ENCODE measurements at places on chromosomes 6 and 20.

DNA sequence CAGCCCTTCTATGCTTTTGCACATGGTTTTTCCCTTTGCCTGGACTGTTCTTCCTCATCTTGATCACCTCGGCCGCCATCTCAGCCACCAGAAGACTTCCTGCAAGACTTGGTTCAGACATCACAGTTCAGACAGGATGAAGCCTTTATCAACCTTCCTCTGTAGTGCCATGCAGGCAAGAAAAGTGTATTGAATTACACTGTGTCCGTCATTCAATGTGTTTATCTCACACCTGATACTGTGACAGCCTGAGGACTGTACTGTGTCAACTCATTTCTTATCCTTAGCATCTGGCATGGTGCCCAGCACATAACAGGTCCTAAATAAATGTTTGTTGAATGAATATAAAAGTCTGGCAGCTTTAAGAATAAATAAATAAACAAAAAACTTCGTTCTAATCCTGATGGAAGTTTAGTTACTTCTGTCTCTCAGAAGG lies 133.3 kb upstream of the MAN1A1 start:
- DNase-seq: no peak

GRCh38 chr6:135012349-135012748 lies 42.3 kb downstream of the HBS1L start:
- DNase-seq: no peak

GRCh38 chr6:168057836-168058235 lies 21.2 kb downstream of the FRMD1 start:
- DNase-seq: no peak

DNA sequence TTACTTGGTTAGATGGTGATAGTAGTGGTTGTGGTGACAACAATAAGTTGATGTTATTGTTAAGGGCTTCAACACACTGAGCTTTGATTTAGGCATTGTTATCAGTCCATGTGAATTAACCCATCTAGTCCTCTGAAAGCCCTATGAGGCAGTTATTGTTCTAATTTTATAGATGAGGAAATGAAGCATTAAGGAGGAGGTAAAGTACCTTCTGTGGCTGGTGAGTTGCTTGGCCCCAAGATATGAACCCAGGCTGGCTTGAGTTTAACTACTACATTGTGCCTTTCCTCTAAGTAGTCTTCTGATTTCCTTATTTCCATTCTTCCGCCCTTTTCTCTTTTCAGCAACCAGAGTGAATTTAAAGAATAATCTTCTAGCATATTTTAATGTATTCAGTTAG lies 81.7 kb downstream of the QKI start:
- no peak for DNase-seq

DNA sequence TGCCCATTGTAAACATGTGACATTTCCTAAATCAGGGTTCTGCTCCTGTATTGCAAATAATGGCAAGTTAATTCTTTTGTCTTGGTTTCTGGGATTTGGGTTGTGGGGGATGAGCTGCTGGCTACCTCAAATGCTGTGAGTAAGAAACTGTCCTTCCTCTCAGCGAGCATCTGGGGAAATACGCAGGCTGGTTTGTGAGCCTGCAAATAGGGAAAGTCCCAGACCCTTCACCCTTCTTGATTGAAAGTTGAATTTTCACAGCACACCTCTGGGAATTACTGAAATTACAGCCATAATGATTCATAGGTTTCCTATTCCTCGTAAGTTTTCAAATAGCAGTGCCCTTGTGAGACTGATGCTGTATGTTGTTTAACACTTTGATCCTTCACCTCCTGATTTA lies 138.1 kb downstream of the TBXT start:
- DNase-seq: no peak

- no peak for DNase-seq
Observed at GRCh38 chr6:142485256-142485655, 183.4 kb downstream of the ADGRG6 start.

DNA sequence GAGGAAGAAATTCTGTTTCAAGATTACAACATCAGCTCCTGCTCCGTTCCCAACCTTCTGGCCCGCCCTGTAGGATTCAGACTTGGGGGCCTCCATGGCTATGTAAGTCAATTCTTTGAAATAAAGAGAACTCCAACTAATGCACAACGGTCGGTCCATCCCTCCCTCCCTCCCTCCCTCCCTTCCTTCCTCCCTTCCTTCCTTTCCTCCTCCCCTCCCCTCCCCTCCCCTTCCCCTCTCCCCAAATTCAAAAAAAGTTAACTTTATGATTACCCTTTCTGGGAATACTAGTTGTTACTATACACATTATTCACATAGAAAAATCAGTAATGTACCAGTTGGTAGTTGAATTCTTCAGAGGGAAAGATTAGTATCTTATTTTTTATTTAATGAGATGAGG lies 179.7 kb upstream of the AGPAT4 start:
- no peak for DNase-seq

DNA sequence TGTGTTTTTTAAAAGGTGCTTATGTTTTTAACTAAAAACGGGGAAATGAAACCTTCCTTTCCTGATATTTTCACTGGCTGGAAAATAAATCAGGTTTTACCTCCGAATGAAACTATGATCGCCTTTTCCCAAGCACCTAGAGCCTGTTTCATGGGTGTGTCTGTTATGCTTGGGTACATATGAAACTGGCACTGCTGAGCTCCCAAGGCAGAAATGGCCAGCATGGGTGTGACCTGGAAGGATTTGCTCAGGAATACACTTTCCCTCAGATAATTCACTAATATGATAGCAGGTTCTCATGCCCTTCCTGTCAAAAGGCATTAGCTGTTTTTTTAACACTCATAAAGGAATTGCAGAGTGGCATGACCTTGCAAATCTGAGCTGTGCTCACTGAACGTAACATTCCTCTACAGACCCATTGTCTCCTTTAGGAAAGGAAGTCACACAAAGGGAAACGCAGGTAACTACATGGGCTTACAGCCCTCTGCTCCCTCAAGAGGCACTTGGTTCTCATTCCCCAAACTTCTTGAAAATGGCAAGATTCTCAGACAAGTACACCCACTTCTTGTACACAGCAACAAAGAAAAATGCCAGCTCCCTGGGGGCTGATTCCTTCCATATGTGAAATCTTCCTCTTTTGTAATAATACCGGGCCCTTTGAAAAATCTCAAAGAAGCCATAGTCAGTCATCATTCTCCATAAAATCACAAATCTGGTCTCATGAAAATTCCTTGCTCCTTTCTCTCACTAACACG lies 72.7 kb downstream of the METTL24 start:
- no peak for DNase-seq

- no peak for DNase-seq
Observed at GRCh38 chr20:10286356-10286755, 67.7 kb downstream of the SNAP25 start.

GRCh38 chr6:46255528-46255927 lies 84.7 kb upstream of the ENPP5 start:
- DNase-seq: no peak

GRCh38 chr6:105952772-105953690 lies 133.1 kb upstream of the PRDM1 start:
- no peak for DNase-seq

DNA sequence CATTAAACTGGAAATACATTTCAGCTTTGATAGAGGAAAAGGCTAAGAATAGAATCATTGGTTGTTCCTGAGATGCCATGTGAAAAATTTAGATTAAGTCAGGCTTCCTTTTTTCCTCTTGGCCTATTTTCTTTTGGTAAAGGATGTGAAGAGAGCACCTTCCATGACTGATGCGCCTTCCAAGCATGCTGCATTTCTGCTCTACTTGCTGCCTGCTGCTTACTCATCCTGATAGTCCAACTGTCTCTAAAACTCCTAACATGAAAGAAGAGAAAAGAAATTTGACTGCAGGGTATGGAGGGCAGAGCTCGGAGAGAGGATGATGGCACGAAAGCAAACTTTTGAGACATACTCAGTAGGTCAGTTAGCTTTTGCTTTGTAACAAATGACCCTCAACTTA lies 28.8 kb downstream of the SNAP25 start:
- DNase-seq: no peak

DNA sequence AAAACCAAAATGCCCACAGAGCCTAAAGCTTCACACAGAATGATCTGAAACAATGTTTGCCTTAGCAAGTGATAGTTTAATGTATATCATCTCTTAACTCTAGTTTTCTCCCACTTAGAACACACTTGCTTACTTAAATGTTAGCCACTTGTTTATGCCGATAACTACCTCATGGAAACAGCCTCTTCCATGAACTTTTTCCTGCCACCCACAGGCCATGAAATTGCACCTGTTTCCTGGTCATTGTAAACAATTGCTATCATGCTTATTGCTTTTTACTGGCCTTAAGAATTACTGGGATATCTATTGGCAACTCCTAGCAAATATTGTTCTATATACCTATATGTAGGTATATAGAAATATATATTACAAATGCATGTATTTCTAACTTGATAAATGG lies 231.1 kb downstream of the HDGFL1 start:
- DNase-seq: no peak

DNA sequence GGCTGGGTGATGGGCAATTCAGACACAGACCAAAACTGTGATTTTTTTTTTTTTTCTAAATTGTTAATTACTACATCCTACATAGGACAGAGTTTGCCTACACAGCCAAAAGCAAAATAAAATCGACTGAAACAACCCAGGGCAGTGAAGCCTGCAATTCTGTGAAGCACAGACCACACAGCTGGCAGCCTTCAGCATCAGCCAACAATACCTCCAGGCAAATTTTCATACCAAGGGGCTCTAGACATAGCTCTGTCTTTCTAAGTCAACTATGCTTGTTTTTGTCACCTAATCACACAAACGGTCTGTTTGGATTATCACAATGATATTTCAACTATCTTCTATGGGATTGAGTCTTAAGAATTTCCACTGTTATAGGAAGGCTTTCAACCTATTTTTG lies 17.6 kb downstream of the RMND1 start:
- DNase-seq: no peak

DNA sequence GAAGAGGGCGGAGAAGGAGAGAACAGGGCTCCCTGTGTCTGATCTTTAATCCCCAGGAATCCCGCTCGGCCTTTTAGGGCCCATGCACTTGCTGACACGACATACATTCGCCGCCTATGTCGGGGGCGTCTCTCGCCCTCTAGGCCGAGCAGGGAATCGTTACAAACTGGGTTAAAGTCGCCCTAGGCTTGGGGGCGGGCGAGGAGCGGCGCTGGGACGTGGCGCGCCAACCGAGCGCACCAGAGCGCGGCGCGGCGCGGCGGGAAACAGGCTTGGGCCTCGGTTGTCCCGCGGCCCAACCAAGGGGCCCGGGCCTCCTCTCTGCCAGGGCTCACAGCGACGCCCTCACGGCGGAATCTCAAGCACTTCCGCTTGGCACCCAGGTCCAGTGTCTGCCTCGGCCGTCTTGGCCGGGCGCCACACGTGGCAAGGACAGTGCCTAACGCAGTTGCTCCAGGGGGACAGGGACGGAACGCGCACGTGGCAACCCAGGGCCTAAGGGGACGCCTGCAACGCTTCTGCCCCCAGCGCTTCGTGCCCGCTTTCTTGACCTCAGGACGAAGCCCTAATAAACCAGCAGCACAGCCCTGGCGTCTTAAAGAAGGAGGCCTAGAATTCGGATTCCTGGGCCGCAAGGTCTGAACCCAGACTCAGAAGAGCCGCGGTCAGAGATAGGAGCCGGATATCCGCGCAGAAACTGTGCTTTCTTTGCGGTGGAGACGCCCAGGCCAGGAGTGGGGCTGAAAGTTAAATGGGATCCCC lies 71.5 kb downstream of the NCR2 start:
- DNase-seq: no peak

DNA sequence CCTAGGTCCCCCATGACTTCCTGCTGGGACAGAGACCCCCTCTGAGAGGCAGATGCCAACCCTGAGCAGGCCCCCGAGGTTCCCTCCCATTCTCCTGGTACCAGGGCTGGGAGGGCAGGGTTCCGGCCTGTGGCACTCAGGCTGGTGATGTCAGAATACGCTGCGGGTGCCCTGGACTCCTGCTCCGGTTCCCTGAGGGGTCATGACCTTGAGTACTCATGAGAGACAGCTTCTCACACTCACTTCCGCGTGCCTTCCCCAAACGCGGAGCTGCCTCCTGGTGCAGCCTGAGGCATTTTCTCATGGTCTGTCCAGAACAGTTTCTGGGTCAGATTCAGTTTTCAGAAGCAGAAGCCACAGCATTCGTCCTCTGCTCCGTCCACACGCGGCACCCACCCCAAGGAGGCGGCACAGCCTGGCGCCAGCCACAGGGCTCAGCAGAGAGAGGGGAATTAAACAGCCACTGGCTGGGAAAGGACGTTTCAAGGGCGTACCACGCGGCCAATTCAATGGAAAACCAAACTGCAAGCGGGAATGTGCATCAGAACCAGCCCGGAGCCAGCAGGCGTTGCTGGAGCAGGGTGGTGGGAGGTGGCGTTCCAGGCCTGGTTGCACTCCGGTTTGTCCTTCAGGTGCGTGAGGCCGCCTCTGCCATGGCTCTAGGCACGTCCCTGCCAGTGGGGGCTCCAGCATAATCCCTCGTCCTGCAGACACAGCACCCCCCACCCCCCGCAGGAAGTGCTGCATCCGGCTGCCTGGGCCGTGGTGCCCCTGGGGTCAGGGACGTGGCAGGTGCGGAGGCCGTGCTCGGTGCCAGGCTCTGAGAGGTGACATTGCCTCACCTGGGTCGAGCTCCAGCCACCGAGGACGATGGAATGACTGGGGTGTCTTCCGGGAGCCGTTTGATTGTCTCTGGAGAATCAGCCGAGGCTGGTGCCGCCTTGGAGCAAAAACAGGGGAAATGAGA lies 58.3 kb upstream of the BHLHE23 start:
- DNase-seq: peak; percentile 46

DNA sequence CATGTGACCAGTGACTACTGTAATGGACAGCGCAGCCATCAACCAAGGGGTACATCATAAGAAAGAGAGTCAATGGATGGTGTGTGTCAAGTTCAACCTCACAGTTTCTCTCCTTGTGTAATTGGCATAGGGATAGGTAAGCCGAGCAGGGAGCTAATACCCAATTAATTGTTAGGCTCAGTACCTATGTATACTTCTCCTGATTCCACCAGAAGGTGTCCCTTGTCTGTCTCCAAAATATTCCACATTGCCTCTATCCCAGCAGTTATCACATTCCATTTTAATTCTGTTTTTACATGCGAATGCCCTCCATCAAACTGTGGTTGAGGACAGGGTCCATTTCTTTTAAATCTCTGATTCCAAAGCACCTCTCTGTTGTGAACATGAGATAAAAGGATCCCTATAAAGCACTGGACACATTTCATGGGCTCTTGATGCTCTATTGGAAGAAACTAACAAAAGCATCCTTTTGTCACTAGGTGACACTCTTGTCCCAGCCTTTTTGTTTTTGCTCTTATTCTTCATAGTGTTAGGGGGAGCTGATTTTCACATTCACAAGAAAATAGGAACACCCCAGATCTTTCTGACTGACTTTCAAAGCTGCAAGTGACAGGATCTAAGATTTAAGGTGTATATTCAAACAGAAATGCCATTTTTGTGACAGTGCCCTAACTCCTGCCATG lies 38.9 kb downstream of the FBXO9 start:
- DNase-seq: no peak

DNA sequence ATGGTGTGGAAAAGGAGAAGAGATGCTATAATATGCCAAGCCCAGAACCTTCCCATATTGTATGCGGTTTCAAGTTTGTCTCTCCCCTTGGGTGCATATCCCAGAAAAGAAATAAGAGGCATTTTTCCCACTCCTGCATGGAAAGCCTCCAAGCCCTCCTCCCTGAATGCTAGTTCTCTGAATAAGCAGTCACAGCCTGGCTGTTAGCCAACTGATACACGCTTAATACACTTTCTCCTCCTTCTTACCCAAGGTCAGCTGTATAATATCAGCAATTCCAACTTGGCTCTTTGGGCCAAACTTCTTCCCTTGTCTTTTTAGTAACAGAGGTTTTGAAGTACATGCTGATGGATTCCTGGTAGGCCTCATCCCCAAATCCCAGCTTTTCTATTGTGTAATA lies 440.1 kb downstream of the EPHA7 start:
- DNase-seq: no peak

All from Caco-2 (cell line).